Stimulated activated CD8-positive, alpha-beta memory T cell treated with anti-CD3 and anti-CD28 coated beads, Interleukin-4, amount 100 ng/mL, for 24 hours (primary cell): ENCODE measurements at places on chromosomes 3 and 15.

DNA sequence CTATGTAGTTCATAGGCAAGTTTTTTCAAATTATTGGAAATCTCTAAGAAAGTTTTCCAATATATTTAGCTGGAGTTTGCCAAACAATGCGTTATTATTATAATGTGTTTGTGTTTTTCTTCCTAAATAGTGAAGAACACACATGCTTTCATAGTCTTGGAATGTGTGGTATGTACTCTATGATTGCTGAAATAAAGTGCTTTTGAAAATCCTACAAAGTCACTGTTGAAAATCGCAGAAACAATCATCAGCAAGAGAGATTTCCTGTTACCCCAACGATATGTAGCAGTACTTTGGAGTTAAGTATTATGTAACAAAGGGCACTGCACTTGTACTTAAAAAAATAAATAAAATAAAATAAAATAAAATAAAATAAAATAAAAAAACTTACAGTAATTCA, 796.2 kb downstream of the NAALADL2 start:
- no peak for DNase-seq

GRCh38 chr15:81856001-81856633, 189.7 kb downstream of the MEX3B start:
- no peak for DNase-seq

- no peak for DNase-seq
Observed at GRCh38 chr3:32862247-32862935, 44.6 kb downstream of the TRIM71 start.

GRCh38 chr3:56800130-56800831, 1.5 kb downstream of the ARHGEF3 start:
- DNase-seq, result peak; percentile 57

DNA sequence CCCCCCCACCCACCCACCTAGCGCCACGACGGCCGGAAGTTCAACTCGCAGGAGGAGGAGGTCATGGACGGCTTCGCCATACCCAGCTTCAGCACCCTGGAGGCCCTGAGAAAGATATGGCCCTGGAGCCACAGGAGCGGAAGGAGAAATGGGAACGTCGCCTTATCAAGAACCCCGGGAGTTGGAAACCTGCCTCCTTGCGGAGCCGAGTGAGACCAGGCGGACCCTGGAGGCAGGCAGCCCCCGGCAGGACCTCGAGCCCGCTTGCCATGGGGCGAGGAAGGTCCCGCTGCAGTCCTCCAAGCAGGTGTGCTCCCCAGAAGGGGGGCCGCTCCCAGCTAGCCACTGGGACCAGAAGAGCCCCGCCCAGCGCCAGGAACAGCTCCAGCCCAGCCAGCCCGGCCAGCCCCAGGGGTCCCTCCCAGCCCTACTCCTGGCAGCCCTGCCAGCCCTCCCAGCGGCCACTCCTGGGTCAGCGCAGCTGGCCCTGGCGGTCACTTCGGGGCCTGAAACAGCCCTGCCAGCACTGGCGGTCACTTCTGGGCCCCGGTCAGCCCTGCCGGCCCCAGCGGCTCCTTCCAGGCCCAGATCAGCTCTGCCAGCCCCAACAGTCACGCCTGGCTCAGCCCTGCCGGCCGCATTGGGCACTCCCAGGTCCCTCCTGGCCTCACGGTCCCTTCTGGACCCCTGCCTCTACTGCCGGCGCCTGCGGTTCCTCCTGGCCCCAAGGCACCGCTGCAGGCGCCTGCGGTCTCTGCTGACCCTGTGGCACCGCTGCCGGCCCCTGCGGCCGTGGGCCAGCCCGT, 10.3 kb upstream of the ROPN1B start:
- no peak for DNase-seq

GRCh38 chr15:63998489-63998888, 47.8 kb downstream of the DAPK2 start:
- DNase-seq, result no peak

DNA sequence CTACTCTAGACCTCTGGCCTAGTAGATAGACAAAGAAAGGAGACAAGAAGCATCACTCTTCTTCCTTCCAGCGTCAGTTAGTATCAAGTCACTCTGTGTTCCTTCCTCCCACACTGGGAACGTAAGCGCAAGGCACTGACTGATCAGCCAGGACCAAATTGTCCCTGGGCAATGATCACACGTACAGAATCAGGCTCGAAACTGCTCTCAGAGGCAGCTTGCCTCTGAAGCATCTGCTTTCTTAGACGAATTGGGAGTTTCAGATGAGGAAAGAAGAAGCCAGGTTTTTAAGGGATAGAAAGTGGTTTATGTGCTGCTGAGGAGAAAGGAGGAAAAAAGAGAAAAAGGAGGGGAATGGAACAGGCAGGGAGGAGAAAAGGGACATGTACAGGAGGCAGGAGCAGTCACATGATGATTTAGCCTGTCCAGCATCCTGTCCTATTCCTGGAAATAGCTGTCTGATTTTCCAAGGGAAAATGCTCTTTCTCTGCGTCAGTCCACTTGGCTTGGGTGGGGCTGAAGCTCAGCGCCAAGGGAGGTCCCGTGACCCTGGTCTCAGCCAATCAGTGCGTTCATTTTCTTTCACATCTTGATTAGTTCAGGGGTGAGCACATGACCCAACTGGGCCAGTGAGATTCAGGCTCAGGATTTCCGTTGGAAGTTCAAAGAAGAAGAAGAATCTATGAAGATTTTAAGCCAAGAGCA, 102.0 kb upstream of the PRICKLE2 start:
- DNase-seq, result no peak

DNA sequence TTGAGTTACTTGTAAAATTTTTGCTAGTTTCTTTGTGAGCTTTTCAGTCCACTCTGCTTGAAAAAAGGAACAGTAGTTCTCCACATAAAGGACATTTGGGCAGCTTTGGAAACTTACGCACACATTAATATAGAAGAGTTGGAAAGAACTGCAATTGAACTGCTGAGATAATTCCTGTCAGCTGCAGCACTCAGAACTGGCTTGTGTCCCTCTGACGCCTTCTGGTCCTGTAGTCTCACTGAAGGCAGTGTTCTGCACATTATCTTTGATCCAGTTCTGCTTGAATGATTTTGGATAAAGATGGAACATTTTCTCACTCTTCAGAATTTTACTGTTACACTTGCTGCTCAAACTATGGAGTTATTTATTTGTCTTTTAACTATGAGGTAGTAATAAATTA, 901.9 kb downstream of the OTOL1 start:
- DNase-seq, result no peak

DNA sequence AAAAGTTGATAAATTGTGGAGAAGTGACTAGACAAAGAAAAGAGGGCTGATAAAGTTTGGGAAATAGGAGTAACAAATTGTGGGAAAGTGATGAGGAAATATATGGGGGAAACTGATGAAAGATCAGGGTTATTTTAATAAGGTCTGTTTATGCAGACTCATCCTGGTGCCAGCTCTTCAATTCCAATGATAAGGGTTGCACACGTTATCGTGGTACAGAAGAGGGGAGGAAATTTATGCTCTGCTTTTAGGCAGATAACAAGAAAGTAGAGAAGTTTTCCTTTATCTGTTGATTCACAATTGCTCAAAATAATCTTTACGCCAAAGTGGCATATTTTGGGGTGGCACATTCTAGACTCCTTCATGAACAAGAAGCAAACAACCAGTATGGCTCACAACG, 32.1 kb upstream of the LIPC start:
- no peak for DNase-seq

DNA sequence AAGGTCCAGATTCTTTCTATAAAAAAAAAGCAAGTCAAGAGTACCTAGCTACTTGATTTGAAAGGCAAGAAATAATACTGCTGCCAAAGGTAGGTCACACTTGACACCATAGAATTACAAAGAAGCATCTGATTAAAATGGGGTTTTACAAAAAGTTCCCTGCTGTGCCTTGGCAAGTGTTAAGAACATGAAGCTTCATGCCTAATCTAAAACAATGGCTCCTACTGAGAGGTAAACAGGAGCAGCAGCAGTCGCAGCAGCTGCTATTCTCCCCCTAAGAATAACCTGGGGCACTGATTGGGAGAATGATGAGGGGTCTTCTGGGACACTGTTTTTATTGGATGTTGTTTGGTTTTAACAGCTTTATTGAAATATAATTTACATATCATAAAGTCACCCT, 14.1 kb downstream of the UBP1 start:
- no peak for DNase-seq

DNA sequence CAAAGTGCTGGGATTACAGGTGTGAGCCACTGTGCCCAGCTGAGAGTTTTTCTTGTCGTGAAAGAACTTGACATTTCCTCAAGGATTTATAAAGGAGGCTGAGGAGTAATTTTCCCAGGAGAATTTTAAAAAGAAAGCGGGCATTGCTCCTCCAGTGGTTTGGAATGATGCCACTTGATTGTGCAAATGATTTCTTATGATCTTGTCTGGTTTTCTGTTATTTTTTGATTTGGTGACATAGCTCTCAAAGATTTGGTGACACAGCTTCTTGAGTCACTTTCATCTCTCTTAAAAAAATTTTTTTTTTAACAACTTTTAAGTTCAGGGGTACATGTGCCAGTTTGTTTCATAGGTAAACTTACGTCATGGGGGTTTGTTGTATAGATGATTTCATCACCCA, 24.6 kb upstream of the NFKBIZ start:
- no peak for DNase-seq

DNA sequence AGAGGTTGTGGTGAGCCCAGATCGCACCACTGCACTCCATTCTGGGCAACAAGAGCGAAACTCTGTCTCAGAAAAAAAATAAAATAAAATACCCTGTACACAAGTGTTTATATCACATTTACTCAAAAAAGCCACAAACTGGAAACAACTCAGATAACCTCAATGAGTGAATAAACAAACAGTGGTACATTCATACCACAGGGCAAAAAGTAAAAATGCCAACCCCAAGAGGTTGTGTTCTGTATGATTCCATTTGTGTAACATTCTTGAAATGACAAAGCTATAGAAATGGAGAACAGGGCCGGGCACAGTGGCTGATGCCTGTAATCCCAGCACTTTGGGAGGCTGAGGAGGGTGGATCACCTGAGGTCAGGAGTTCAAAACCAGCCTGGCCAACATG, 12.9 kb downstream of the EDC3 start:
- DNase-seq, result no peak

GRCh38 chr3:58369876-58370275, 37.2 kb downstream of the PXK start:
- no peak for DNase-seq

DNA sequence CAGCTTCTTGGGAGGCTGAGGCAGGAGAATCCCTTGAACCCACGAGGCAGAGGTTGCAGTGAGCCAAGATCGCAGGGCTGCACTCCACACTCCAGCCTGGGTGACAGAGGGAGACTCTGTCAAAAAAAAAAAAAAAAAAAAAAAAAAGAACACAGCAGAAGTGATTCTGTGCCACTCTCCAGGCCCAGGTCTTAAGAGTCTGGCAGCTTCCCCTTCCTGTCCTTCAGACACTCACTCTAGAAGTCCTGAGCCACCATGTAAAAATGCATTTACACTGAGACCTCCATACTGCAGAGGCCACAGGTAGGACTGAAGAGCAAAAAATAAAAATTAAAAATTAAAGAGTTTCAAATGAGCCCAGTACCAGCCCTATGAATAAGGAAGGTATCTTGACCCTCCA, 11.8 kb upstream of the CDV3 start:
- DNase-seq, result no peak

GRCh38 chr3:16203671-16204629, 29.5 kb downstream of the GALNT15 start:
- DNase-seq, result no peak

DNA sequence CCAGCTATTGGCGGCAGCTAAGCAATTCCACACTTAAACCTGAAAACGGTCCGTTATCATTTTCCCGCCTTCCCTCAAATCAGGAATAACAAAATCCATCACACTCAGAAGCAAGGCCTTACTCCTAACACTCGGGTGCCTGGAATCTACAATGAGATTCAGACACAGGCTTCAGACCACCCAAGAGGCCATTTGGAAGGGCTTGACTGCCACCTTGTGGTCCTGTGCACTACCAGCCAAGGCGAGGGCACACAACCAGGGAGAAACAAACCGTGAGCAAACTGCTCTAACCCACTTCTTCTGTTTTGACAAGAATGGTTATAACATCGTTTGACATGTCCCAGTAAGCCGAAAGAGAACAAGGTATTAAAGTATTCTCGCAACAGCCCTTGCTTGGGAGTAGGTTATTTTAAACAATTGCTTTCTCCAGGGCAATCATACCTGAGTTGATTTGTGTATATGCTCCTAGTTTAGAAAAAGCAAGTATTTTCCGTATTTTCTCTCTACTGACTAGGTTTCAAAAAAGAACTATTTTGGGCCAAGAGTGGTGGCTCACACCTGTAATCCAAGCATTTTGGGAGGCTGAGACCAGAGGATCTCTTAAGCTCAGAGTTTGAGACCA, 40.1 kb upstream of the TAFA4 start:
- DNase-seq, result peak; percentile 11

DNA sequence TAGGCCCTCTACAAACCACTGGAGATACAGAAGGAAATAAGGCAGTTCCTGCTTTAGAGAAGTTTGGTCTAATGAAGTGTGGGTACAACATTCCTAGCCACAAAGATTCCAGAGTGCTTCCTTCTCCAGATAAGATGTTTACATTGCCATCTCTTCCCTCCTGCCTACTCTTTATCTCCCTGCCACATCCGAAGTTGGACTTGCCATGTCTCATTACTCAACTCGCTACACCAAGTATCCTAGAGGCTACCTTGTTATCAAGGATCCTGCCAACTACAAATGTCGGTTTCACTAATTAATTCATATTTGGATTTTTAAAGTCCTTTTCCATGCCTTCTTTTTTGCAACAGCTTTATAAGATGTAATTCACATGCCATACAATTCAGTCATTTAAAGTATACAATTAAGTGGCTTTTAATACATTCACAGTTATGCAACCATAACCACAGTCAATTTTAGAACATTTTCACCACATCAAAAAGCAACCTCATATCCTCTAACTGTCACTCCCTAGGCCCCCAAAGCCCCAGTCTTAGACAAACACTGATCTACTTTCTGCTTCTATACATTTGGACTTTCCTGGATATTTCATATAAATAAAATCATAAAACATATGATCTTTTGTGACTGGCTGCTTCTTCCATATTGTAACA, 53.7 kb upstream of the CSTA start:
- DNase-seq, result no peak

- no peak for DNase-seq
Observed at GRCh38 chr15:27468151-27468591, 497.2 kb downstream of the GABRG3 start.

GRCh38 chr3:84141571-84141970, 817.2 kb upstream of the CADM2 start:
- DNase-seq, result no peak

DNA sequence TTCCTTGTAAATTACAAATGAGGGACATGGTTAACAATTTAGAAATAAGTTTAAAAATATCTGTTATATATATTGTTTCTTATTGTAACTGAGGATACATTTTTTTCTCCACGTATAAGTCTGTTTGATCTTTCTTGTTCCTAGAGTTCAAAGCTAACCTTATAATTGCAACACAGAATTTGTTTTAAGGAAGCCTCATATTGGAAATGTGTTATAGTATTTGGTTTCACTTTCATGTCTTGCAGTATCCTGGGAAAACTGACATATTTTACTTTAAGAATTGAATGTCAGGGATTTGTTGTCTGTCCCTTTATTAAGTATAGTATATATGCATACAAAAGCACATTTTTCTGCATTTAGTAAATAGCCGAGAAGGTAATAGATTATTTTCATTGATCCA, 23.5 kb upstream of the NIT2 start:
- DNase-seq, result no peak
